ENCODE measurements at places on chromosomes 1 and 21. TPM values are rescaled to one million over a fixed set of nuclear protein-coding genes. Genes with fewer than 3 reads are reported as not detected.

DNA sequence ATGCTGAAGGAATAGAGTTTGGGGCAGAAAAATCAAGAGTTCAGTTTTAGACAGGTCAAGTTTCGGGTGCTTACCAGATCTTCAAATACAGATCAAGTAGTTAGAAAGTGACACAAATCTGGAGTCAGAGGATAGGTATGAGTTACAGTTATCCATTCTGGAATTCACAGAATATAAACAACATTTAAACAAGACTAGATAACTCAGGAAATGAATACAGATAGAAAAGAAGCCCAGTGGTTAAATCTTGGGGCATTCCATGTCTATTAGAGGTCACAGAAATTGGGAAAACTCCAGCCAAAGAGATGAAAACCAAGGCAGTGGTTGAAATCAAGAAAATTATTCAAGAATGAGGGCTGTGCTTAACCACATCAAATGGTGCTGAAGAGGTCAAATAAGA, 187.0 kb upstream of the HP1BP3 start:
- no peak for DNase-seq

GRCh38 chr21:45478115-45478801, 64.0 kb downstream of the SLC19A1 start:
- peak; percentile 75 for DNase-seq

DNA sequence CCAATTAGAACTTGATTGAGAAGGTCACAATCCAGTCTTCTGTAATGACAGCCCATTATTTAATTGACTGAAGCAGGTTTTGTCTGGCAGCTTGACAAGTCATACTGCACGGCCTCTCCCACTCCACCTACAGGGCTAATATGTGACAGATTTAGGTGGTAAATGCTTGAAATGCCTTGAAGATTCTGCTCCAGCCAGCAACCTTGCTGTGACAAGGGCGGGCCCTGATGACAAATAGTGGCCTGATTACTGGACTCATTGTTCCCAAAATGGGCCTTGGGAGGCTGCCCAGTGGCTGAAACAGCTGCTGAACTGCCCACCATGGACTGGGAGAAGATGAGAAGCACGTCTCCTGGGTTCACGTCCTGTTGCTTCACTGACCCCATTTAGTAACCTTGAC, 30.0 kb upstream of the CRNN start:
- no peak for DNase-seq

- DNase-seq: no peak
Observed at GRCh38 chr1:67371681-67372080, 58.5 kb downstream of the SERBP1 start.

SLAMF9 gene
- total RNA-seq: not detected

TRPM2 gene
- 9.4 TPM for total RNA-seq
